Stimulated activated CD8-positive, alpha-beta memory T cell treated with anti-CD3 and anti-CD28 coated beads, Interleukin-15, amount 100 ng/mL, for 24 hours (primary cell): ENCODE measurements at places on chromosomes 13 and 19.
A peak's percentile ranks its signal among the peaks of the same experiment; 100 is the strongest.

GRCh38 chr19:46426506-46427162, 2.1 kb downstream of the PNMA8C start:
- no peak for DNase-seq

DNA sequence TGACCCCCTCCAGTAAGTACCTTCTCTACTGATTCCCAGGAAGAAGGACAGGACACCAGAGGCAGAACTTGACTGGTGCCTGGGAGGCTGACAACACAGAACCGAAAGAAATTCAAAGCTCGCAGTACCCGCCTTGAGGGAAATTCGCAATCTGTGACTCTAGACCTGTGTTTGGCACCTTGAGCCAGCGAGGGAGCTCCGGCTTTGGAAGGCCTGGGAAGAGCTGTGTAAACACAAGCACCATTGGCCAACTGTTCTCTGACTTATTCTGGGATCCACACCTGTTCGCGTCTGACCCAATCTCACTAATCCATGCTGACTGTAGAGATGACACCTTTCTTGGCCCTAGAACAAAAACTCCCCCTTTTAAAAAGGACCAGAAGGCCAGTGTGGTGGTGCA, 50.7 kb downstream of the CEBPG start:
- DNase-seq = no peak

- peak; percentile 35 for DNase-seq
Measured at GRCh38 chr19:3556978-3557460, 367 bp downstream of the MFSD12 start.

- no peak for DNase-seq
Measured at GRCh38 chr19:50422397-50423278, 3.9 kb downstream of the SPIB start.

GRCh38 chr19:51473009-51473707, 5.2 kb upstream of the CEACAM18 start:
- peak; percentile 81 for DNase-seq

DNA sequence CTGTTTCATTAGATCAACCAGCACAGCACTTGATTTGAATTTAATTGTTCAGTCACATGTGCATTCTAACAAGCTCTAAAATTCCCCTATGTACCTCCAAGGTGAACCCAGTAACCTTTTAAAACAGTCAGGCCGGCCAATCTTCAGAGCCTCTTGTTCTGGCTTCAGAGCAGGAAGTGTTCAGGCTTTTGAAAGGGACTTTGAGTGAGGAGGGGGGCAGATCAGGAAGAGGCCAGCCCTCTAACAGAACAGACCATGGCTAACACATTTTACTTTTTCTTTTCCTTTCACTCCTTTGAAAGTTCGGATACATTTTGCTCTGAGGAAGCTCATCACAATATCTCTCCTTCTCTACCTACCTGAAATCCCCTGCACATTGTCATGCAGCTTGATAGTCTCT, 390.3 kb downstream of the TBC1D4 start:
- no peak for DNase-seq

DNA sequence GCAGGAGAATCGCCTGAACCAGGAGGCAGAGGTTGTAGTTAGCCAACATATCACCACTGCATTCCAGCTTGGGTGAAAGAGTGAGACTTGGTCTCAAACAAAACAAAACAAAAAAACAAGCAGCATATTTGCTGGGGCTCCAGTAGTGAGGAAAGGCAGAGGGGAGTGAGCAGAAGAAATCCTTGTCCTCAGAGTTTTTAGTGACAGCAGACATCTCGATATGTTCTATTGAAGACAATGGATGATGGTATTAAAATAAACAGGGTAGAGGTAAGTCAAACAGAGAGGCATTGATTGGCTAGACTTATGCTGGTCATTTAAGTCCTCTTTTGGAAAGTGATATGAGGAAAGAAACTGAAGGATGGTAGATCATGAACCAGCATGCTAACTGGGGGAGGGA, 19.0 kb downstream of the NLRP7 start:
- no peak for DNase-seq

DNA sequence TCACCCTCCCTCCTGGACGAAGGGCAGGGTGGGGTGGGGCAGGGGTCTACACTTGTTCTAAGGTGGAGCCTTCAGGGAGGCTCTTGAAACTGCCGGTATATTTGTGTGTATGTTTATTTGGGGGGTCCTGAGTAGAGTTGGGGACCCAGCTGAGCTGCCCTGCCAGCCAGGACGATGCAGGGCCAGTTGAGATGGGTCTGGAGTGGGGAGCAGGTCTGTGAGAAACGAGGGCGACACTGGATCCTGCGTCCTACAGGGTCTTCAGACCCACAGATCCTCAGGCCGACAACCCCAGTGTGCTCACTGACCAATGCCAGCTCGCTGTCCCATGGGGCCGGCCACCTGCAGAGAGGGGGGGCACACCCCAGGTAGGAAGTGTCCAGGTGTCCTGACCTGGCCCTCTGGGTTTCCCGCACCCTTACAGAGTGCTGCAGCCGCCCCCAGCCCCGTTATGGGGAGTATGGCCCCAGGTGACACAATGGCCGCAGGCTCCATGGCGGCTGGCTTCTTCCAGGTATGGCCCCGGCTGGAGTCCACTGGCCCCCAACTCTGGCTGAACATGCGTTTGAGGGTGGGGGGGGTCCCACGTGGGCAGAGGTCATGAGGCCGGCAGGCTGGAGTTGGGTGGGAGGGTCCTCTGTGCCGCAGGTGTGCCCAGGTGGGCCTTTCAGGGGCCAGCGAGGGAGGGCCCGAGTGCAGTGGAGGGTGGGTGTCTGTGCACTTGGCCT, 7.4 kb downstream of the ISYNA1 start:
- DNase-seq = no peak

GRCh38 chr13:44053208-44053607, 173.5 kb downstream of the LACC1 start:
- DNase-seq = no peak

DNA sequence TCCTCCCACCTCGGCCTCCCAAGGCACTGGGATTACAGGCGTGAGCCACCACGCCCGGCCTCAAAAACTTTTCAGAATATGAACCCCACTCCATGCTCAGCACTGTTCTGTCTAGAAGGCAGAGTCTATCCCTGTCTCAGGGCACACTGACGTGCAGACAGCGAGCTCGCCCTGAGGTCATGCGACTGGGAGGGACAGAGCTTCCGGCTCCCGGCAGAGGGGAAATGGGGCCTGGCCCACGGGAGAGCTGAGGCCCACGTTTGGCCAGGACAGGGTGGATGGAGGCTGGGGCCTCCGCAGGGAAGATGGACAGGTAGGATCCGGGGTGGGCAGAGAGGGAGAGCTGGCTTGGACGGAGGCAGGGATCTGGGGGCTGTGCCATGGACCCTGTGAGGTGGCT, 2.8 kb upstream of the AZU1 start:
- no peak for DNase-seq

GRCh38 chr13:99265821-99266426, 7.7 kb upstream of the GPR18 start:
- DNase-seq = no peak

GRCh38 chr19:1058112-1058511, 8.9 kb upstream of the ARHGAP45 start:
- no peak for DNase-seq

DNA sequence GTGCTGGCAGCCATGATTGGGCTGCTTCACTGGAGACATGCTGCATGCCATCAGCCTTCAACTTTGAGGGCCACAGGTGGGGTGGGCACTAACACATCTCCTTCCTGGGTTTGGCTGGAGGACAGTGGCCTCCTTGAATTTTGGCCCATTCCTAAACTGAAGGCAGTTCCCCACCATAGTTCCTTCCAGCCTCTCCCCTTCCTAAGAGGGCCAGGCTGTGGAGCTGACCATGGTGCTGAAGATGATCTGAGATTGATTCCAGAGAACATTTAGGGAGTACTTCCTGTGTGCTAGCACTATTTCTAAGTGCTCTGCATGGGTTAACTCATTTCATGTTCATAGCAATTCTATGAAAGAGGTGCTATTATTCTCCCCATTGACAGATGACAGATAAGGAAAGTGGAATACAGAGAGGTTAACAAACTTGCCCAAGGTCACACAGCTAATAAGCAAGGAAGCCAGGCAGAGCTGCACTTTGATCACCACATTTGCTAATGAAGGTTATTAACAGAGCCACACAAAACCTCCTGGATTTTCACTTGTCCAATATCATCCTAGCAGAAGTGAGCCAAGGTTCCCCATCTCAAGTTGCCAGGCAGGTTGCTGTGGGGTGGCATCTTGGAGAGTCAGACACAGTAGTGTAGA, 175.3 kb downstream of the ZIC5 start:
- no peak for DNase-seq

- no peak for DNase-seq
Measured at GRCh38 chr13:41558781-41559560, 101.6 kb downstream of the RGCC start.

- DNase-seq = no peak
Measured at GRCh38 chr19:14118165-14119051, 846 bp upstream of the PRKACA start.

- DNase-seq = no peak
Measured at GRCh38 chr13:41267106-41267505, 3.7 kb upstream of the MTRF1 start.

DNA sequence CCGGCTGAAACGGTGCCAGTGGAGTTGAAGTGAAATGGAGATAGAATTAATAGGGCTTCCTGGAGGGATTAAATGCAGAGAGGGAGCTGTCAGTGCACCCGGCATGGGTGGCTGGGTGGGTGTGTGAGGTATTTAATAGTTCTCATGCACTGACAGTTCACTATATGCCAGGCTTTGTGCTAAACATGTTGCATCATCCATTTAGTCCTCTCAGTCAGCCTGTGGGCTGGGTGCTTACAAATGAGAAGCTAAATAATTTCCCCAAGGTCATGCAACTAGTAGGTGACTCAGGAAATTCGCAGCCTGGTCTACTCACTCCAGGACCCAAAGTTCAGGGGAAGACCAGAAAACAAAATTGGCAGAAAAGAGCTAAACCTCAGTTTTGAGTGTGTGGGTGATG, 63.5 kb upstream of the SPATA13 start:
- DNase-seq = no peak

GRCh38 chr13:79529817-79530216, 48.9 kb downstream of the NDFIP2 start:
- DNase-seq = no peak

DNA sequence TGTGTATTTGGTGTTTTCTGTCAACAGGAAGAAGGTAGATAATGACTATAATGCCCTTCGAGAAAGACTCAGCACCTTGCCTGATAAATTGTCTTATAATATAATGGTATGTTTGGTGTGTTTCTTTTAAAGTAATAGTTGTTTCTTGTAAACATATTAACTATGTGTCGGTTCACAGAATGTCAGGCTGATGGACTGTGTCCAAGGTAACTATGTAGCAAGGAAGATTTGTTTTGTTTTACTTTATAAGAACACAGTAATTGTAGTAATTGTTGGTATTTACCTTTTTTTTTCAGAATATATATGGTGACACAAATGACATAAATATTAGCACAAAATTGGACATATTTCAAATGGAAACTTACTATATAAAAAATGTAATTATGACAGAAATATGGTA, 43.2 kb downstream of the URI1 start:
- DNase-seq = no peak

- DNase-seq = no peak
Measured at GRCh38 chr19:58368561-58369360, 6.2 kb upstream of the ZNF497 start.

- peak; percentile 53 for DNase-seq
Measured at GRCh38 chr19:18419195-18419698, at the start of gene SSBP4. TSS of gene SSBP4 (plus strand) at chr19:18419398. CDS start at chr19:18419649, 251 bp downstream.

DNA sequence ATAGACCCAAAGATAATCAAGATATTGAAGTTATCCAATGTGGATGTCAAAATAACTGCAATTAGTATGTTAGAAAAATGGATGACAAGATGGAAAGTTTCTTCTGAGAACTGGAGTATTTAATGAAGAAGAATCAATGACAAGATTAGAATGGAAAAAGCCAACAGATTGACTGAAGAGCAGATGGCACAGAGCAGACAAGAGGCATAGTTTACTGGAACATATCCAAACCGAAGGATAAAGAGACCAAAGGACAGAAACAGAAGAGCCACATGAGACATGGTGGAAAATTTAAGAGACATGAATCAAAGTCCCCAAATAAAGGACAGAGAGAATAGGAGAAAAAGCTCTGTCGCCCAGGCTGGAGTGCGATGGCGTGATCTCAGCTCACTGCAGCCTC, 89.6 kb upstream of the RXFP2 start:
- DNase-seq = no peak

- DNase-seq = no peak
Measured at GRCh38 chr13:23889615-23890607, 711 bp upstream of the MIPEP start.

DNA sequence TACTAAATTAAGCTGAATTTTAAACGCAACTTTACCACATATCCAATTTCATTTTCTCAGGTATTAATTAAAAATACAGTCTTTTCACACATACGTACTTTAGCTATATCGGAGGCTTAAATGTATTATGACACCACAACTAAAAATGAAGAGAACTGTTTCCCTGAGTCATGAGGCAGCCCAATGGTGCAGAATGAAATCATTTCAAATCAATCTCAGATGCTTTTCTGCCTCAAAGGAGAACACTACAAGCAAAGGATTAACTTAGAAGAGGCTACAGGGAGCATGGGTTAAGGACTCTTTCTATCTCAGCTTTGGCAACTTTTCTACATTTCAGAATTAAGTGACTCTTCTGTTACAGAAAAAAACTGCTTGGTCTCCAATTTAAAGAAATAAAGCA, 516.3 kb upstream of the HTR2A start:
- DNase-seq = no peak

- no peak for DNase-seq
Measured at GRCh38 chr13:106534639-106535551, 567 bp downstream of the EFNB2 start.

DNA sequence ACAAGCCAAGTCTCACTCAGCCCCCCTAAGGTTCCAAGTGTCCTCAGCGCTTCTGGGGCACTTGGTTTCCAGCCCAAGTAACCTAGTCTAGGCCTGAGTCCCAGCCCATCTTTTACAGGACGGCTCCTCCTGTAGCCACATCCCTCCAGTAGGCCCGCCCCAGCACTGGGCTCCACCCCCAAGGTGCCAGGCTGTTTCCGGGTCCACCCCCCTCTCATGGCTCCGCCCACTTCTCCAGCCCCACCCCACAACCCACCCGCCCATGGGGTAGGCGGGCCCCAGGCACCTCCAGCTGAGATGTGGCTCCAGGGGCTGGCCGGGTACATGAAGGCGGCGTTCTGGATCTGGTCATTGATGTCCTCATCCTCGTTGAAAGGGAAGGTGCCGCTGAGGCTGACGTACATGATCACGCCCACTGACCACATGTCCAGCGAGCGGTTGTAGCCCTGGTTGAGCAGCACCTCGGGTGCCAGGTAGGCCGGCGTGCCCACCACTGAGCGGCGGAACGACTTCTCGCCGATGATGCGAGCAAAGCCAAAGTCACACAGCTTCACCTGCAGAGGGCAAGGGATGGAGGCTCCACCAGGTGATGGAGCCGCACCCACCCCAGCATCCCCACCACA, 17.2 kb upstream of the DACT3 start:
- DNase-seq = peak; percentile 39

GRCh38 chr19:9565900-9566705, 18.2 kb downstream of the ZNF121 start:
- DNase-seq = no peak

- no peak for DNase-seq
Measured at GRCh38 chr19:15666883-15667282, 6.0 kb upstream of the CYP4F12 start.

GRCh38 chr19:38044267-38045111, 137.5 kb downstream of the SIPA1L3 start:
- no peak for DNase-seq
